Glutamatergic neuron (in vitro differentiated cells): ENCODE measurements at places on chromosomes 3 and 15. TPM values are rescaled to one million over a fixed set of nuclear protein-coding genes. Genes with fewer than 3 reads are reported as not detected.

DNA sequence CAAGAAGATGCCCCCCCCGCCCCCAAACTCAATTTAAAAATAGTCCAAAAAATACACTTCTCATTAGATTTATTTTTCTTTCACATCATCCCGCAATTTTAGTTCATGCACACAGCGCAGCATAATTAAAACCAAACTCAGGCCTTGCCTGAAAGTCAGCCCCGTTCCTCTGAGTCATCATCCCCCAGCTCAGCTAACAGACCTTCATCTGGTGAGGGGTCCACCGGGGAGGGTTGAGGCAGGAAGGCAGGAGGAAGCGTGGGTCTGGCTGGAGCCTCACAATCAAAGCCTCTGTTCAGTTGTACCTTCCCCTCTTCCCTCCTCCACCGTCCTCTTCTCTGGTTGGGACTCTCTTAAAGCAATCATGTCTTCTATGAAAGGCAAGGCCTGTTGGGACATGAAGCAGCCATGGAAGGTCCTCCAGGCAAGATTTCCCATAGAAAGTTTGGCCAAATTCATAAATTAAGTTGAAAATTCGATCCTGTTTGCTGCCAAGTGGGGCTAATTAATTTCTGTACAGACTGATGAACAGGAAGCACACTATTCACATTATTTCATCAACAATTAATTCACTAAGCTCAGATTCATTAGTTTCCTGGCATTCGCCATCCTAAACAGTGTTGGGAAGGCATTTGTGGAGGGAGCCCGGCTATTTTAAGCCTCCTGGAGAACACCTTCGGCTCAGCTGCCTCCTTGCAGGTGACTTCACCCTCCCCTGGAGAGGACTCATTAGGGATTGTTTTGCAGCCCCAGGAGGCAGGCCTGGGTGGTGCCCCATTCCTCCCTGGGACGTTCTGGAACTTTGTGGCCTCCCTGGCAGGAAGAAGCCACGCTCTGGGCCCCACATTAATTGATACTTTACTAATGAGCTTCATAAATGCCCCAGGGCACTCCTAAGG lies 72.3 kb upstream of the BNC1 start:
- DNase-seq = no peak

DNA sequence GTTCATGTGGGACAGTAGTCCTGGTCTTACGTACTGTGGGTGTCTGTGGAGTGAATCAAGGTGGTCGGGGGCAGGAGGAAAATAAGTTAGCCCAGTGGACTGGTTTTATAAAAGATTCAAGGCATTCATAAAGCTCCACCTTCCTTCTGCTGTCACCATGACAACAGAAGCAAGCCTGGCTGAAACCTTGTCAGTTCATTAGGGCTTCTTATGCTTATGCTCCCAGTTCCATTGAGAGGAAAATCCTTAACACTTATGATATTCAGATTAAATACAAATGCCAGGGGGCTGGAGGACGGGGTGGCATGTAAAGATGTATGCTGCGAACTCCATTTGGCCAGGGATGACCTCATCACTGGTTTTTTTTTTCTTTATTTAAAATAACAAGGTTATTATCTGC lies 283.1 kb upstream of the ATP10A start:
- no peak for DNase-seq

MASP1 gene
- 1.7 TPM for total RNA-seq

LMCD1 gene
- total RNA-seq = 1.3 TPM

SHC4 gene
- 4.4 TPM for total RNA-seq
